ENCODE measurements at places on chromosomes 13 and 19.

GRCh38 chr13:94997126-94997525 is 284.8 kb upstream of the SOX21 start:
- no peak for DNase-seq

DNA sequence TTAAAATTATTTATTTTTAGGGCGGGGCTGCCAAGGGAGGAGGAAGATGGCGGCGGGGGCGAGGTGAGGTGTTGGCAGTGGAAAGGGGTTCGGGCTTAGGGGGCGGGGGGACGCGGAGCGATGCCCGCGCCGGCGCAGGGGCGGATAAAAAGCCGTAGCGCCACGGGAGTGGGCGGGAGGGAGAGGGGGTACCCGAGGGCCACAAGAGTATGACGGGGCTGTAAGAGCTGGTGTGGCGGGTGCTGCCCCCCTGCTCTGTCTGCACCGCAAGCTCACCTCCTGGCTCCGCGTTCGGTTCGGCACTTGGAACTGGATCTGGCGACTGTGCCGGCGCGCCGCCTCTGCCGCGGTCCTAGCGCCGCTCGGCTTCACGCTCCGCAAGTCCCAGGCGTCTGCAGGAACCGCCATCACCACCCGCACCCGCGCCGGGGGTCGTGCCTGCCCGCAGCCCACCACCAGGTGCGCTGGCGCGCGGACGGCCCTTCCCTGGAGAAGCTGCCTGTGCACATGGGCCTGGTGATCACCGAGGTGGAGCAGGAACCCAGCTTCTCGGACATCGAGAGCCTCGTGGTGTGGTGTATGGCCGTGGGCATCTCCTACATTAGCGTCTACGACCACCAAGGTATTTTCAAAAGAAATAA is 265.2 kb upstream of the SGCG start:
- DNase-seq: peak; percentile 74

DNA sequence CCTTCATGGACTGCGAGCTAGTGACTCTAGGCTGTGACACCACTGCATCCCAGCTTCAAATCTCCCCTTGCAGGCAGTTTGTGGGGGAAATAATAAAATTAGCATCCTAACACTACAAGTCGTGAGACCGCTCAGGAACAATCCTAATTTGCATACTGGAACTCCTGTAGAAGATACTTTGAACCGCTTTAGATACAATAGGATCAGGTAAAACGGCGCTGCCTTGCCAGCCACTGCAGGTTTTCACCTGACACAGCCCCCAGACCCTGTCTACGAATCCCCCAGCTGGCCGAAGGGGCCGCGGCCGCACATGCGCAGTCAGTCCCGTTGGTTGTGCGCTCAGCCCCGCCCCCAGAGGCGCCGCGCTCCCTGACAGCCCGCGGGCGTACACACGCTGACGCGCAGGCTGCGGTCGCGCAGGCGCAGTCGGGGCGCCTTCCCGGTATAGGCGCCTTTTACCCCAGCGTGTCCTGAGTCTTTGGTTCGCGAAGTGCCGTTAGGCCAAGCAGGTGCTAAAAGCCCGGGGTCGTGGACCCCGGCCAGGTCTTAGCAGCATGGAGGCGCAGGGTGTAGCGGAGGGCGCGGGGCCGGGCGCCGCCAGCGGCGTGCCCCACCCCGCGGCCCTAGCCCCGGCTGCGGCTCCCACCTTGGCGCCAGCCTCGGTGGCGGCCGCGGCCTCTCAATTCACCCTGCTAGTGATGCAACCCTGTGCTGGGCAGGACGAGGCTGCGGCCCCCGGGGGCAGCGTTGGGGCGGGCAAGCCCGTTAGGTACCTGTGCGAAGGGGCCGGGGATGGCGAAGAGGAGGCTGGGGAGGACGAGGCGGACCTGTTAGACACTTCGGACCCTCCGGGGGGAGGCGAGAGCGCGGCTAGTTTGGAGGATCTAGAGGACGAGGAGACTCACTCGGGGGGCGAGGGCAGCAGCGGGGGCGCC is at the start of gene RFXAP:
Gene RFXAP (plus strand): TSS at position 419 of the 935 bp plus-strand sequence. CDS start 136 bp downstream, at position 555.
- DNase-seq: peak; percentile 94

DNA sequence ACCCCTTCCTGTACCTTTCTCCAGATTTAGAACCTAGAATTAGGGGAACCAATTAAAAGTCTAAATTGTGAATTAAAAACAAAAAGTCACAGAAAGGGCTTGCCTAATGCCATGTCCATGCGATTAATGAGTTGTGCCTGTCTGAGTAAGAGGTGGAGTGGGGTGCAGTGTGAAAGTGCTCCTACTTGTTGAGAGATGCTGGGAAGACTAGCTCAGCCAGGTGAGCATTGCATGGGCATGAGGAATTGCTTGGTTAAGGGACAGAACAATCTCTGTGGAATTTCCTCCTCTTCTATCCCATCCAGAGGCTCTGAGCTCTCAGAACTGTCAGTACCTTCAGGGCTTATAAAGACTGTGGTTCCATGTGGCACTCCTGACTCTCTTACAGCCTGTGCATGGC is 159.0 kb upstream of the UBL3 start:
- no peak for DNase-seq

DNA sequence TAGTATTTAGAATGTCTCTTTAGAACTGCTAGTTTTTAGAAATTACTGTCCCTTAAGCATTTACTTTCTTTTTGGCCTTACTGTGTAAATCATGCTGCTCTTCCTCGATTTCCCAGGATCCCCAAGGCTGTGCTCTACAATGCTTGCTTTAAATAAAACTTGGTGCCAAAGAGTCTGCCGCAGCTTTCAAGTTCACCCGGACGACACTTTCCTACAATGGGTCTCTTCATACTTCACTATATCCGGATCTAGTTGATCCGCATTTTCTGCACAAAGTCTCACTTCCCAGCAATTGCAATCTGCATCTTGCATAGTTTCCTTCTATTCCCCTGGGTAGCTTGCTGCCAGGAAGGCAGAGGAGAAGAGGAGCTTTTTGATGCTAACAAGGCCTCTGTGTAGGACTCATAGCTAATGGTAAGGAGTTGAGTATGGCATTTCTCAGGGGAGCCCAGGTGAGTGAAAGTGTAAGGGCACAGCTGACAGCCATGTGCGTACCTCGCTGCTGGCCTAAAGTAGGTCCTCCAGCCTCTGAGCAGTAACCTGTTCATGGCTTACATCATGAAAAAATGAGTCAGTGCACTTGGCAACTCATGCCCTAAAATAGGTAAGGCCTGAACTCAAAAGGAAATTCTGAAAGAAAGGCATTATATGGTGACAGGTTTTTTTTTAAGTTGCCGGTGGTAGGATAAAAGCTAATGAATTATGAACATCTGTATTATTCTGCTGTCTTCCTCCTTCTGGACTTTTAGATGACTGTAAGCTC is 101.6 kb downstream of the ENOX1 start:
- DNase-seq: no peak

DNA sequence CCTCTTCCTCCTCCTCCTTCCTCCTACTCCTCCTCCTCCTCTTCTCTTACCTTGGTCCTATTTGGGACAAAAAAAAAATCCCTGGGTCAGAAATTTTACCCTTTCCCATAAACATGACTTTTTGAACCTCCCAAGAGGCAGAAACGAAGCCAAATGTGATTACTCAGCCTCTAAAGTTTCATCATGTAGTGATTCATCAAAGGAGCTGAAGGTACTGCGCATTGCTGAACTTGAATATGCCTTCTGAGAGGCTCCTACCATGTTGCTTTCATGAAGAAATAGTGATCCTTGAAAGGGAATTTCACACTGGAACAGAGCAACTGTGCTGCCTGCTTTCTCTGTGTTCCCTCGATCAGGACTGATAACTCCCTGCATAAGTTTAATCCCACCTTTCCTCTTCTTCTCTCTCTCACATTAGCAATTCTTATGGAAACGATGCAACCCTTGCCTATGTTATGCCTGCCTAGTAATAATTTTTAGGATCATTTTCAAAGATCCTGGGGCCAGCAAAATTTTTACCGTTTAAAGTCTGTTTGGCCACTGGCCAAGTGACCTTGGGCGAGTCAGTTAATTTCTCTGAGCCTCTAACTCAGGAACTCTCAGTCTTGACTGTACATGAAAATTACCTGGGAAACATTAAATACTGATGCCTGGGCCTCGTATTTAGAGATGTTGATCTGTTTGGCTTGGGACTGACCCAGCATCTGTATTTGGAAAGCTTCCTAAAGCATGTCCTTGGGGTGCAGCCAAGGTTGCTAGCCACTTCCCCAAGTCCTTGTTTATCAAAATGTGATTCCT is 149.5 kb downstream of the DCT start:
- DNase-seq: no peak

- DNase-seq: peak; percentile 80
Measured at GRCh38 chr13:109700176-109700575, 86.2 kb downstream of the IRS2 start.
